ENCODE measurements at places on chromosomes 4 and X. TPM values are rescaled to one million over a fixed set of nuclear protein-coding genes. Genes with fewer than 3 reads are reported as not detected.

GRCh38 chr4:110364911-110365520 is 110.9 kb upstream of the ENPEP start:
- no peak for DNase-seq
- no peak overlapping the region for H3K4me3 ChIP-seq
- H3K27me3 ChIP-seq: no peaks in the 10 kb centered on the region

GRCh38 chr4:26936284-26937065 is 75.8 kb downstream of the STIM2 start:
- H3K27ac ChIP-seq: no peak overlapping the region
- H3K27me3 ChIP-seq: peaks cover 27% of the 10 kb centered on the region
- no peaks in the 10 kb centered on the region for H3K4me1 ChIP-seq
- peak overlapping the region; percentile 37 for H3K4me3 ChIP-seq
- peak; percentile 53 for DNase-seq

Gene HSFX4
- not detected for total RNA-seq

Gene EDA
- 113 TPM for total RNA-seq

- H3K27ac ChIP-seq: no peak overlapping the region
- H3K4me1 ChIP-seq: no peaks in the 10 kb centered on the region
- DNase-seq: peak; percentile 35
- no peaks in the 10 kb centered on the region for H3K27me3 ChIP-seq
Measured at GRCh38 chr4:1500231-1500965, 94.2 kb upstream of the NKX1-1 start.

Gene LRRC66
- 0.16 TPM for total RNA-seq

GRCh38 chrX:101203761-101204351 is 15.7 kb upstream of the DRP2 start:
- no peak overlapping the region for H3K4me3 ChIP-seq
- H3K36me3 ChIP-seq: no peaks in the 10 kb centered on the region
- no peak overlapping the region for H3K27ac ChIP-seq

DNA sequence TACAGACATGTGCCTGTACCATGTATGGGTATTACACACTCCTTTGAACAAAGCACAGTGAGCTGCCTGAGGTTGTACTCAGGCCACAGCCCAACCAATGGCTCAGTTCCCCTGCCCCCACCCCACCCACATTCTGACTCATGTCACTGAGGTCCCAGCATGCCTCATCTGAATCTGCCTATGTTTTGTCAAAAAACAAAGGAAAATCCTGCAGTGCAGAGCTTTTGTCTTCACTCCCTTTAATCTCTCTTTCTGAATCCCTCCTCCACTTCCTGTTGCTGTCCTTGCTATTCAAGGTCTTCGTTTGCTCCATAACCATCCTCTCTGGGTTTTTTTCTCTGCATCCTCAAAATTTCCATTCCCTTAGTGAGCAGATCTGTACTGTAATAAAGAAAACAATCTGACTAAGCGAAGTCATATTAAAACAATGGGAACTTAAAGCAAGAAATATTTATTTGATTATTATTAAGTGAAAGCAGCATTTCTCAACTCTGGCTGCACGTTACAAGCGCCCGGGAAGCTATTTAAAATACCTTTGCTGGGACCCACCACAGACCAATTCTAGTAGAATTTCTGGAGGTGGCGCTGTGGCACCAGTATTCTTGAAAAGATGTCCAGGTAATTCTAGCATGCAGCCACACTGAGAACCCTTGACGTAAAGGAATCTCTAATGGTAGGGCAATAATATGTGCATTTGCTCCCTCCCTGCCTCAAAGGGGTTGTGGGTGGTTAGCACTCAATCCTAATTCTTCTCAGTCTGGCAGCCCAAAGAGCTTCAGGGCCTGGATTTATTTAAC is 8.7 kb downstream of the GUCY2F start:
- peak overlapping the region; percentile 38 for H3K27ac ChIP-seq
- no peaks in the 10 kb centered on the region for H3K27me3 ChIP-seq
- H3K4me3 ChIP-seq: no peak overlapping the region
- no peaks in the 10 kb centered on the region for H3K36me3 ChIP-seq
- no peaks in the 10 kb centered on the region for H3K4me1 ChIP-seq

DNA sequence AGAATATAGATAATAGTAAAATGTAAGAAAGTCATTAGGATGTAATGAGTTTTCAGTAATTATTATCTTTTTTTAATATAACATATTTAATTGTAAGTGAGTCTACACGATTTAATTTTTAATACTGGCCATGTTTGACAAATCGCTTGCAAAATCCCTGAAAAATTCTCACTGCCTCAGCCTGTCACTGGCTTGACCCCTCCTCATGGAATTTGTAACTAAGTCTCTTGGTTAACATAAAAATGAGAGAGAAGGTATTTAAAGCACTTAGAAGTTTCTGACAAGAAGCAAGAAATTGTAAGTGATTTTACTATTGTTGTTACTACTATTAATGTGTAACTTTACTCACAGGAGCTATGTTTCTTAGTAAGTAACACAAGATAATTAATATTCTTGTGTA is 237.9 kb upstream of the GK2 start:
- no peaks in the 10 kb centered on the region for H3K27me3 ChIP-seq
- DNase-seq: no peak
- H3K4me1 ChIP-seq: no peaks in the 10 kb centered on the region

Gene USP53
- 60.8 TPM for total RNA-seq

Gene SOX3
- 1.6 TPM for total RNA-seq

Gene RHOXF2
- not detected for total RNA-seq

Gene IL2RG
- not detected for total RNA-seq

DNA sequence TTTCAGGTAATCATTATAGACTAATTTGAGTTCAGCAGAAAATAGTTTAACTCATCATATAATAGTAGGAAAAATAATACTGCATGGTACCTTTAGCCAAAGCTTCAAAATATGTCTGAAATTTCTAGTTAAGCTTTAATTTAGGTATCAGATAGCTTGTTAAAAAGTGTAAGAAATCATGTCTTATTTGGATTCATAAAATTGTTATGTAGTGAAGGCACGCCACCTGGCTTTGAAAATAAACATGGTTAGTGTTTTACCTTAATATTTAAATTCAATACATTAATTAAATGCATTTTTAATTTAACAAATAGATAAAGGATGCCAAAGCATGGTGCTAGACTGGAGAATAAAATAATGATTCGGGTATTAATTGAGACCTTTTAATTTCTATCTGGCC is 211.4 kb downstream of the FSTL5 start:
- H3K36me3 ChIP-seq: no peaks in the 10 kb centered on the region
- no peaks in the 10 kb centered on the region for H3K4me1 ChIP-seq
- DNase-seq: no peak
- H3K27me3 ChIP-seq: no peaks in the 10 kb centered on the region

DNA sequence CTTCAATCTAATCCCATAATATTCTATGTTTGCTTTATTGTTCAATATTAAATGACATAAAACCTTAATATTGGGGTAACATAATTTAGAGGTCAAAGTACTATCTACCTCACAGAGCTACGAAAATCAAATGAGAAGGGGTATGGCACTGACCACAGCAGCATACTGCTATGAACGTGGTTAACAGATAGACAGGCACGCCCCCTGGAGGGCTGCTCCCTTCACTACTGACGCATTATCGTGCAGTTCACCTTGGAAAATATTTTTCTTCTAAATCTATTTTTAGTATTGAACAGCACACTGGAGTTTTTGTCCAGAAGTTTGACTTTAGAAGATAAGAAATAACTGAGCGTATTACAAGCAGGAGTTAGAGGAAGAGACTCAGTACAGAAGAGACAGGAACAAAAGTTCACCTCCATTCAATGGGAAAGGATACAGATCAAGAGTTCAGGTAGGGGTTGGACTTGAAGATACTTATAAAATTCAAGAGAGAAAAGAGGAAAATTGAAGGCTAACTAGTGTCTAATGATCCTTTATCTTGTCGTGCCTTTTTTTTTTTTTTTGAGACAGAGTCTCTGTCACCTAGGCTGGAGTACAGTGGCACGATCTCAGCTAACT is 22.7 kb downstream of the MAP9 start:
- H3K4me1 ChIP-seq: no peaks in the 10 kb centered on the region
- H3K27me3 ChIP-seq: no peaks in the 10 kb centered on the region
- no peak overlapping the region for H3K27ac ChIP-seq
- peaks cover 5% of the 10 kb centered on the region for H3K36me3 ChIP-seq

Gene SMIM31
- not detected for total RNA-seq

Gene IL1RAPL1
- total RNA-seq: 1.1 TPM

DNA sequence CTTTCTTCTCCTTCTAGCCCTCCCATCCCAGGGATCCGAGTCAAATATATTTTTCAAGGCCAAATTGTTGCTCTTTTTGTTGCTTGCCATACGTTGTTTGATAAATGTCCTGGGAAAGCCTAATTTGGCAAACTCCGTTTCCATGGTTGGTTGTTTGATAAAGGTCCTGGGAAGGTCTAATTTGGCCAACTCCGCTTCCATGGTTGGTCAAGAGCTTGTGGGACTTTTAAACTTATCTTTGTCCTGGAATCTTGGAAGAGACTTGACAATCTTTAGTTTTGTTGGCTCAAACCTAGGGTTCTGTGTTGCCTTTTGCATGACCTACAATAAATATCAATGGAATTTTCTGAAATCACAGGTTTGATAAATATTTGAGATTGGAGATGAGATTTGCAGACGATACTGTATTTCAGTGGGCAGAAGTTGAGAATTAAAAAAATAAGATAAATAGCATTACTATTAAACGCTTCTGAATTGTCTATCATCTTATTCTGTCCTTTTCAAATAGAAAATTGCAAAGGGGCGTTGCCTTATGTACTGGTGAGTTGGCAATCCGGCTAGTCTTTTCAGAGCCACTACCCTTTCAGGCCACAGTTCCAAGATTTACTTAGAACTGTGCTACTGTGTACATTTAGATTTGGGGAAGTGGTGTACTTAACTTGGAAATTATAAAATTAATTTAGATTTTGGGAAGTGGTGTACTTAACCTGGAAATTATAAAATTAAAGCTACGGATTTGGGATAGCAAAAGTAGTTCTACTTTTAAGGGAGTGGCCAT is 804 bp downstream of the OSTC start:
- H3K27me3 ChIP-seq: no peaks in the 10 kb centered on the region
- no peak for DNase-seq
- no peaks in the 10 kb centered on the region for H3K4me1 ChIP-seq
- H3K27ac ChIP-seq: no peak overlapping the region

Gene DCAF4L1
- total RNA-seq: 0.18 TPM

GRCh38 chr4:111475001-111475400 is 670.3 kb upstream of the FAM241A start:
- no peaks in the 10 kb centered on the region for H3K36me3 ChIP-seq
- no peaks in the 10 kb centered on the region for H3K27me3 ChIP-seq
- no peaks in the 10 kb centered on the region for H3K4me1 ChIP-seq
- H3K27ac ChIP-seq: no peak overlapping the region
- H3K4me3 ChIP-seq: no peak overlapping the region
- DNase-seq: peak; percentile 87

Gene FATE1
- total RNA-seq: not detected

DNA sequence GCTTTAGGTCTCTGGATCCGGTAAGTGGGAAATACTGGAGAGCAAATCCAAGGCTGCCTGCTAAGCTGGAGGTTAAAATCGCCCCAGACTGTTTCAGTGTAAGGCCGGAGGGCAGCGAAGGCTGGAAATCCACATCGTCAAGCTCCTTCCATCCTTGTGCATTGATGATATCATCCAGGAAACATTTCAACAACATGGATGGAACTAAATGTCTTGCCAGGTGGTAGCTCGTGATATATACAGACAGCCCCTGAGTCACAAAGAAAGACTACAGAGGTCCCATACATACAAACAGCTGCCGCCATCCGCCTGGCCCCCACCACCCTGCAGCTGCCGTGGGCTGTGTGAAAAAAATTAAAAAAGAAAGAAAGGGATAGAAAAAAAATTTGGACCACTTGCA is 148.9 kb upstream of the RBPJ start:
- H3K36me3 ChIP-seq: no peaks in the 10 kb centered on the region
- peak overlapping the region; percentile 55 for H3K27ac ChIP-seq
- H3K27me3 ChIP-seq: no peaks in the 10 kb centered on the region

Gene TMEM187
- 4.8 TPM for total RNA-seq

DNA sequence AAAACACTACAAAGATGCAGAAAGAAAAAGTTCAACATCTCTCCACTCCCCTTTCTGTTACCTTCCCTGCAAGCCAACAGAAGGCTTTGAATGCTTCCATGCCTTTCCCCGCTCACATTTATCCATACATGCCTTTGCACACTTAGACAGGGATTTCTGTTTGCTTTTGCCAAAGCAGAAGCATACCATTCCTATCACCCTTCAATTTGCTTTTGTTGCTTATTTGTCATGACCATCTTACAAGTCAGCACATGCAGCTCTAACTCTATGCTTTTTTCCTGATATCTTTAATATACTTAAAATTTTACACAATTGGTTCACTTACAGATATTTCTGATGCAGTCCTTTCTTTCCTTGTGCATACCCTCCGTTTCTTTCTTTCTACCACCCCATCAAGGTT is 169.6 kb downstream of the CORIN start:
- H3K36me3 ChIP-seq: no peaks in the 10 kb centered on the region
- no peak overlapping the region for H3K4me3 ChIP-seq
- DNase-seq: no peak
- H3K27ac ChIP-seq: no peak overlapping the region
- no peaks in the 10 kb centered on the region for H3K4me1 ChIP-seq
- no peaks in the 10 kb centered on the region for H3K27me3 ChIP-seq

Gene NDST4
- 0.31 TPM for total RNA-seq

Gene L1CAM
- 7.5 TPM for total RNA-seq

DNA sequence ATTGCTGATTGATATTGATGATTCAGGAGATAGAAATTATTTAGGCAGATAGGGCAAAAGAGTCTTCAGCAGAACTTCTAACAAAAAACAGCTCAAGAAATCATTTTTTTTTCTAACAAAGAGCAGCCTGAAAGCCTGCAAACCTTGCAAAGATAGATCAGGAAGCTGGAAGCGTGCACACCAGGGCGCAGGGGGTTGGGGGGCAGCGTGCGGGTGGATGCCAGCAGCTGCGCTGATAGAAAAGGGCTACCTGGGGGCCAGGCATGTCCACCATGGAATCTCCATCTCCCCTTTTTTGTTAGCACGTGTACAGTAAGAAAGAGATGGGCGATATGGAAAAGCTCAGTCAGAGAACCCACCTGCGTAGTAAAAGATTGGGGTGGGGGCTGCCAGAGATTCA is 1.7 kb upstream of the CCDC110 start:
- no peak for DNase-seq
- peaks cover 65% of the 10 kb centered on the region for H3K27me3 ChIP-seq
- no peaks in the 10 kb centered on the region for H3K4me1 ChIP-seq
- H3K4me3 ChIP-seq: no peak overlapping the region
- no peaks in the 10 kb centered on the region for H3K36me3 ChIP-seq
- H3K27ac ChIP-seq: no peak overlapping the region

DNA sequence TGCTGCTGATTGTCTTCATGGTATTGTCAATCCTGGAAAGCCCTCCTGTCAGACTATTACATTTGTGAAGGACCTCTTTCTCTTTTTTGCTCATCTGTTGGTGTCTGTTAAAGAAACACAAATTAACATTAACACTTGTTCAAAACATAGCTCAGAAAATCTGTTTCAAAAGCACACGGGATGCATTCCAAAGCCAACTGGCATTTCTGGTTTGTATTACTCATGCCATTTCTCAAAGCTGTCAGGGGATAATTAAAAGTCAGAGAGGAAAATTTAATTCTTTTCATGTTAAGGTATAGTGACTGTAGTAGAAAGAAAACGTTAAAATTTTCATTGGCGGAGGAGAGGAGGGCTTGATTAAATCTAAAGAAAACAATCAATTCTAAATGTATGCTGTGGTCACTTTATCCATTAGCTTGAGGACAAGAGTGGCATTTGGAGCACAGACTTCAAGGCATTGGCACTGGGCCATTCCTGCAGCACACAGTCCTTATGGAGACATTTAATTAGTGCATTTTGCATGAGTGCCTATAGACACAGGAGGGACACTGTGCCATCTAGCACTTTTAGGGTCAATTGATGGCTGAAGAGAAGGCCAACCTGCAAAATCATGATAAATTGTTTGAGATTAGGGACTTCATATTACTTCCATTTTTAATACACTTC is 21.2 kb upstream of the GLRA2 start:
- no peak overlapping the region for H3K27ac ChIP-seq
- no peaks in the 10 kb centered on the region for H3K27me3 ChIP-seq
- no peak overlapping the region for H3K4me3 ChIP-seq
- no peaks in the 10 kb centered on the region for H3K36me3 ChIP-seq
- DNase-seq: no peak

Gene BMX
- not detected for total RNA-seq
